ENCODE measurements at places on chromosomes 6 and 20.

DNA sequence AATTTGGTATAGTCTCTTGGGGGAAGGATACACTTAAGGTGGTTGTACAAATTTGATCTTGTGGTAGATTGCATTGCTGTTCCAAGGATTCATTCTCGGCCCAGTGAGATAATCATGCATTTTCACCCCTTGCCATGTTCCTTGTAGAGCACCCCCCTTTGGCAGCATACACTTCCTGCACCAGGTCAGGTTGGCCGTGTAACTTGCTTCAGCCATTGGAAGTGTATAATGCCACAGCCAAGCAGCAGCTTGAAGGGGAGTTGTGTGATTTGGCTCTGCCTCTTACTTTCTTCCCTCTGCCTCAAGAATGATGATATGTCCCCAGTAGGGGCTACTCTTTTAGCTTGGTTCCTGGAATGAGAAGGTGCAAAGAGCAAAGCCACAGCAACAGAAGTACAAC lies 21.9 kb downstream of the CCN2 start:
- no peak for DNase-seq

DNA sequence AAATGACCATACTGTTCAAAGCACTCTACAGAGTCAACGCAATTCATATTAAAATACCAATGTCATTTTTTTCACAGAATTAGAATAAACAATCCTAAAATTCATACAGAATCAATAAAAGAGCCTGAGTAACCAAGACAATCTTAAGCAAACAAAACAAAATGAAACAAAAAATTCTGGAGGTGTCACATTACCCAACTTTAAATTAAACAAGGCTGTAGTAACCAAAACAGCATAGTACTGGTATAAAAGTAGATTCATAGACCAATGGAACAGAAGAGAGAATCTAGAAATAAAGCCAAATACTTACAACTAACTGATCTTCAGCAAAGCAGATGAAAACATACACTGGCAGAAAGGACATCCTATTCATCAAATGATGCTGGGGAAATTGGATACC lies 346.9 kb upstream of the JAG1 start:
- DNase-seq = no peak

- DNase-seq = no peak
These were observed 87.7 kb downstream of the THEMIS start for GRCh38 chr6:127812985-127813698.

DNA sequence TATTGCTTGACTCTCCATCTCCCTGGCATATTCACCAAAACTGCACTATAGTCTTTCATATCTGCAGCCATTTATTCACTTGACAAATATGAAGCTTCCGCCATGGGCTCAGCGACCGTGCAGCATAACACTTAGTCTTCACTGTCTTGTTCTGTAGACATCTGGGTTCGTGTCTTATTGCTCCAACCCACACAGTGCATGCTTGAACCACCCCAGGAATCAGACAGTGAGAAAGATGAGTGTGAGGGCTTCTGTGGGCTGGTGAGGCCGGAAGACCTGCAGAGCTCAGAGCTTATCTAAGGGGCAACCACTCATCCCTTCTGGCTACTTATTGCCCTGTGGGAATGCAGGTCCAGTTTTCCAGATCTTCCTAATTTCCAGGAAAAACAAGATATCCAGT lies 19.9 kb upstream of the FAM50B start:
- DNase-seq = no peak

DNA sequence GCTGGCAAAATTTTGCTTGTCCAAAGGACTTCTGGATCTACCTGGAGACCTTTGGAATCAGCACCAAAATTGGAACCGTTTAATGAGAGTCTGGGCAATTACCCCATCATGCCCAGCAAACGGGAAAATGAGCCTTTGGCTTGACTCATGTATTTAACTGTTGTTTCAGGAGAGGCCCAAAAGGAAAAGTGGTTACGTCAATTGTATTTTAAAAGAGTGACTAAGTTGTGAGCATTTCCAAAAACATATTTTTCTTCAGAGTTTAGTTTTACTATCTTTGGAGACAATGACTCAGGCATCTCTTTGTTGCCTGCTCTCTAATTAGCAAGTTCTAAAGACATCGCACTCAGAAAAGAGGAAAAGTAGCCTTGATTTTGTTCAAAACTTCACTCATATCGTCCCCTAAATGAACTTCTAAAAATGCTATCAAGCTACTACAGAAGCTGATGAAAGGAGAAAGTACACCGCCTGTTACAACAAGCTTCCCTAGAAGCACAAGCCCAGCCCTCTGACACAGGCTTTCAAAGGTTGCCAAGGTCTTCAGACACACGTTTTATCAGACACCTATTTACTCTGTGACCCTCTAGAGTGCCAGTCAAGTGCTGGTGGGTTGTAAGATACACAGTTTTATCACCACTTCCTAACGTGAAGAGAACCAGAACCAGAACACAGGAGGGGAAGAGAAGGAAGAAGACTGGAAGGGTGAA lies 146.2 kb downstream of the TBX18 start:
- no peak for DNase-seq

- no peak for DNase-seq
These were observed 1.6 kb downstream of the SRSF6 start for GRCh38 chr20:43459022-43459942.

DNA sequence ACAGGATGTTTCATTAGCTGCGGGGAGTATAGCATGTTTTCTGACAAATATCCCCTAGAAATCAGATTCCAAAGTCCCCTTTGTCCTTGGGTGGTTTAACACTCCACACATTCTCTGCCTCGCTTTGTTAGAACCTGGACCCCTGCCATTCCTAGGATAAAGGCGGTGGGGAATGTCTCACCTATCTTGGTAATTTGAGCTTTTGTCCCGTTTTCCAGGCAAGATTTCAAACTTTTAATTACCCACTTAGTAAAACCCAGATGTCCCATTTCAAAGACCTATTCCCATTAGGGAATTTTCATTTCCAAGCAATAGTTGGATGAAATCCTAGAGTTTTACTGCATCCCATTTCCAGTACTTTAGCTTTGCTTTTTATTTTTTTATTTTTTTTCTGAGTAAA lies 501.0 kb upstream of the MAP3K7 start:
- no peak for DNase-seq

- no peak for DNase-seq
These were observed 25.3 kb upstream of the HECA start for GRCh38 chr6:139109558-139109957.

- no peak for DNase-seq
These were observed 28.9 kb downstream of the FYN start for GRCh38 chr6:111844376-111844775.

GRCh38 chr6:32483968-32484613 lies 44.4 kb downstream of the HLA-DRA start:
- no peak for DNase-seq

DNA sequence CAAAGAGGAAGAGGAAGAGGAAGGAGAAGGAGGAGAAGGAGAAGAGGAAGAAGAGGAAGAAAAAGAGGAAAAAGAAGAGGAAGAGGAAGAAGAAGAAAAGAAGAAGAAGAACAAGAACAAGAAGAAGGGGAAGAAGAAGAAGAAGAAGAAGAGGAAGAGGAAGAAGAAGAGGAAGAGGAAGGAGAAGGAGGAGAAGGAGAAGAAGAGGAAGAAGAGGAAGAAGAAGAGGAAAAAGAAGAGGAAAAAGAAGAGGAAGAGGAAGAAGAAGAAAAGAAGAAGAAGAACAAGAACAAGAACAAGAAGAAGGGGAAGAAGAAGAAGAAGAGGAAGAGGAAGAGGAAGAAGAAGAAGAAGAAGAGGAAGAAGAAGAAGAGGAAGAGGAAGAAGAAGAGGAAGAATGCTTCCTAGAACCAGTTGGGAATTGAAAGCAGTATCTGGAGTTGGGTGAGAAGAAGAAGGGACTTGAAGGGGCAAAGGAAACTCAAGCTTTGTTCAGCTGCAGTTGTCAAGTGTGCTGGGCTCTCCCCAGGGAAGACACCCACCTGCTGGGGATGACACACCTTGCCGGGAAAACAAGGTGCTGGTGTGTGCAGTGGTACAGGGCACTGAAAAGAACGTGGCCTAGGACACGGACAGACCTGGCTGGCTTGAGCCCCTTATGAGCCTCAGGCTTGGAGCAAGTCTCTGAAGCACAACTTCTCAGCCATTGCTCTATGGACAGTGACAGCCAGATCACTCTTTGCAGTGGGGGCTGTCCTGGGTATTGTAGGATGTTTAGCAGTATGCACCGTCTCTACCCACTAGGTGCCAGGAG lies 30.1 kb upstream of the ARFGEF2 start:
- no peak for DNase-seq

GRCh38 chr20:10733122-10733521 lies 59.3 kb upstream of the JAG1 start:
- DNase-seq = no peak

DNA sequence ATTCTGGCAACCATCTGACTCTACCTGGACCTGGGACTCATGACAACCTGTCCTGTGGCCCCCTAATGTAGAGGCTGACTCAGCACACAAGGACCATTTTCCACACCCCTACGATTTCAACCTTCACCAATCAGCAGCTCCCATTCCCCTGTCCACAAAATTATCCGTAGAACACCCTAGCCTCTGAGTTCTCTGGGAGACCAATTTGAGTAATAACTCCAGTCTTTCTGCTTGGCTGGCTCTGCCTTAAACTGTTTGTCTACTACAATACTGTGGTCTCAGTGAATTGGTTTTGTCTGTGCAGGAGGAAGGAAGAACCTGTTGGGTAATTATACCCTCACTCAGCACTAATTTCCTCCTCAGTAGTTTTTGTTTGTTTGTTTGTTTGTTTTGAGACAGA lies 99.3 kb upstream of the MRPS10 start:
- no peak for DNase-seq

GRCh38 chr6:97697456-97697855 lies 414.4 kb upstream of the MMS22L start:
- no peak for DNase-seq

DNA sequence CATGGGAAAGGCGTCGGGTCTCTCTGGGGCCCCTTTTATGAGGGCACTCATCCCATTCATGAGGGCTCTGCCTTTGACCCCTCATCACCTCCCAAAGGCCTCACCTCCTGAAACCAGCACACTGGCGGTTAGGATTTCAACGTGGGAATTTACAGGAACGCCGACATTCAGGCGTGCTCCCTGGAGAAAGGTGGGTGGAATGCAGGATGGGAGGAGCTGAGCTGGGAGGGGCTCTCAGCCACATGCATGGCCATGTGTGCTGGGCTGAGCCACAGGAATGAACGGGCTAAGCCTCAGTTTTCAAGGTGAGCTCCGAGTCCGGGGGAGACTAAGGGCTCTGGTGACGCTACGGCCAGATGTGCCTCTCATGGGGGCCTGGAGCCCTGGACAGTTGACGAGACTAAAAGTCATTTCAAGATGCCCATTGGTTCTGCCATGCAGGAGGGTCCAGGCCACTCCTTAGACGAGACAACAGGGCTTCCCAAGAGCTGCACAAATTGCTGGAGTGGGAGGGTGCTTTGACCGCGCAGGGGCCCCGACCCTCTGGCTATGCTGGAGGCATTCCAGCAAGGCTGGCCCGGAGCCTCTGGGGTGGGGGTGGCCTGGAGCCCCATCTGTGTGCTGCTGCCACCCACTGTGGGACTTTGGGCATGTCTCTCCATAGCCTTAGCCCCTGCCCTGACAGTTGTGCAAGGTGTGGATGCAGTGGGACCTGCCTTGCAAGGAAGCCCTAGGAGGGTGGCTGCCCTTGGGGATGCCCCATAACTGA lies 3.8 kb upstream of the ARFGAP1 start:
- no peak for DNase-seq

- DNase-seq = no peak
These were observed 26.1 kb downstream of the CEP57L1 start for GRCh38 chr6:109121411-109121810.

GRCh38 chr6:15255481-15255880 lies 9.6 kb downstream of the JARID2 start:
- no peak for DNase-seq

- DNase-seq = no peak
These were observed 947 bp downstream of the POFUT1 start for GRCh38 chr20:32208499-32209154.

DNA sequence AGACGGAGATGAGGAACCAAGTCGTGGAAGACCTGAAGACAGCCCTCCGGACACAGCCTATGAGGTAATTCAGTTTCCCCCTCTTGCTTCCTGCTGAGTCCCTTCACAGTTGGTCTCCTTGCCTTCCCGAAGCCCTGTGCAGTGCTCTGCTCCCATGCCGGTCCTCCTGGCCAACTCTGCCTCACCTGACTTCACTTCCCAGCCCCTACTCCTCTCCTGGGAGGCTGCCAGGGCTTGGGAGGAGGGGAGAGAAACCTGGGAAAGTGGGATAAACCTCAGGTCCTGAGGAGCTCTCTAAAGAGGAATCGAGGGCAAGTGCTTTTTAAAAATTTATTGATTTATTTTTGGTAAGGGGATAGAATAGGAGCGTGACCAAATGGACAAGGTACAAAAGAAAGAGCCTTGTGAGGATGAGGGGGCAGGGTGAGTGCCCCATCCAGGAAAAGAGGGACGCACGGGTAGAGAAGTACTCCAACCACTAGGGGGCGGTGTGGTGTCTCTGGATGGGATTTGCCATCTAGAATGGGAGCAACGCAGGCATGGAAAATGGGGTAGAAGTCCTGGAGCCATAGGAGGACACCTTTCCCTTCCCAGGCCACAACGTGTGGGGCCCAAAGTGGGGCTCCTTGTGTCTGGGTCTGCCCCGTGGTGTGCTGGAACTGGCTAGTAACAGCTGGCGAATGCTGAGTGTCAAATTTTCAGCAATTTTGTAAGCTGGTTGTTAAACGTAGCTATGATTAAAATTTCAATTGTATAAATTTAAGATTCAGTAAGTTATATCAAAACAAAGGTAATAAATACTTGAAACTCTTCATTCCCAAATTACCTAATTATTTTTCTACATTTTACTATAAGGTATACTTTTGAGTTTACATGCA lies 69.0 kb downstream of the MOCS1 start:
- DNase-seq = no peak

GRCh38 chr20:49594143-49594930 lies 26.4 kb upstream of the PTGIS start:
- DNase-seq = no peak

DNA sequence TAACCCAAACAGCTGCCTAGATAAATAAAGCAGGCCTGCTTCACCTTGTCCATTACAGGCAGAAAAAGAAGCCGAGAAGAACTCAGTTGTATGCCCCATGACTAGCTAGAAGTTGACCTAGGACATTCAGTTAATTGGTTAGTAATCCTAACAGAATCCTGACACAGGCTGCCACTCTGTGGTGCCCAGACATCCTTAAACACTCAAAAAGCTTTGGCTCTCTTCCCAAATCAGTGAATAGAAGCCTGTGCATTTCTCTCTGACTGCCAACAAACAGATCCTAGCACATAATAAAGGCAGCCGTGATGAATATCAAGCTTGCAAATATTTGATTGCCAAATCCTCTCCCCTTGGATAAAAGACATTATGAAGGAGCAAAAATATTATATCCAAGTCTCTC lies 519.1 kb upstream of the EYS start:
- no peak for DNase-seq

All from DMS79 treated with DMSO at 0.1 percent for 48 hours (cell line).